Activated CD4-positive, CD25-positive, alpha-beta regulatory T cell treated with anti-CD3 and anti-CD28 coated beads, Interleukin-2, amount 50 U/mL, for 24 hours (primary cell): ENCODE measurements at places on chromosomes 1 and 21.

- ATAC-seq: no peak
Observed at GRCh38 chr21:18157406-18157805, 87.2 kb upstream of the CHODL start.

DNA sequence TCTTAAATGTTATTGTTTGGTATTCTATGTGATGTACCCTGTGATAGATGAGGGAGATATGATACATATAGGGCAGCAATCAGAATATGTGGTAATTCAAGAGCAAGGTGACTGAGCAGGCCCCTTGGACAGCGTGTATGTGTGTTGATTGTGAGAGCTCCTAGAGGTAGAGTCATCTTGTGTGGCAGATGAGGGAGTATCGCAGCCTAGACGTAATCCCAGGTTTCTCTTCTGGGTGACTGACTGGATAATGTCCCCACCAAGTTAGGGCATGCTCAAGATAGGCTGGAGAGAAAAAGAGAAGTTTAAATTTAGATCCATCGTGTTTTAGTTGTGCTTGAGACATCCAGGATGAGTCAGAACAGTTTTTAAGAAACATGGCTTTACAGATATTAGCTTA lies 185.3 kb downstream of the ZP4 start:
- ATAC-seq: no peak

- peak; percentile 34 for ATAC-seq
Observed at GRCh38 chr1:30757352-30758120, at the start of gene LAPTM5. Gene LAPTM5 (minus strand): TSS chr1:30757774. CDS start chr1:30757745, 29 bp downstream.

GRCh38 chr1:201660931-201661822 lies 122.2 kb downstream of the NAV1 start:
- ATAC-seq: no peak

- ATAC-seq: no peak
Observed at GRCh38 chr1:23875382-23875781, 7.3 kb upstream of the FUCA1 start.

GRCh38 chr1:245656189-245656717 lies 501.5 kb downstream of the KIF26B start:
- no peak for ATAC-seq

- peak; percentile 5 for ATAC-seq
Observed at GRCh38 chr21:29025328-29025713, 853 bp downstream of the USP16 start.

DNA sequence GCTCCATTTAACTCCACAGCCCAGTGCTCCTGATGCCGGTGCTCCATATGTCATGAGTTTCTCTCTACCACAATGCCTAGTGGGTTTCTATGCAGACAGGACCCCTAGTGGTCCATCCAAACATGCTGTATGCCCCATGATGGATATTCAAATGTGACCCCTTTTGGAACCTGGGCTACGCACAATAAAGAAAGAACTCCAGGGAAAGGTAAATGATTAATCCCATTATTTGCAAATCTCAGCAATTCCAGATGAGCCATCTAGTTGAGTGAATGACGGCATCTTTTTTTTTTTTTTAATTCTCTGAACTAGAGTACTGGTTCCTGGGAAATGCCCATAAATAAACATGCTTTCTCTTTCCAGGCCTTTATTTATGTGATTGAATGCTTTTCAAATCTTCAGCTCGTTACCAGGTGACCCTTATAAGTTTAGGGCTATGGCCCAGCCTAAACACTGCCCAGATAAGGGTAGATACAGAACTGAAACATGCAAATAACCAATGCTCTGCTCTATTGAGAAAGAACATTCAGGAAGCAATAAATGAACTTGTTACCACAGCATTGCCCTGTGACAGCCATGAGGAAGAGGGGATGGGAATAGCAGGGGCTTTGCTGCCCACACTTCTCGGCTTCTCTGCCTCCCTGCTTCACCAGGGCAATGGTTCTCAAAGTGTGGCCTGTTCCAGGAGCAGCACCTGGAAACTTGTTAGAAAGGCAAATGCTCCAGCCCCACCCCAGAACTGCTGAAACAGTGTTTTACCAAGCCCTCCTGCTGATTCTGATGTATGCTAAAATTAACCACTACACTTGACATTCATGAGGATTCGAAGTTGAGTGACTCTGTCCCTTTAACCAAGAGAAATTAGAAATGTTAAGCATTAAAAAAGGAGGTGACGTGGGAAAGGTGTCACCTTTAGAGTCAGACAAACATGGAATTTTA lies 151.7 kb downstream of the SEC16B start:
- ATAC-seq: no peak

- no peak for ATAC-seq
Observed at GRCh38 chr1:230120289-230120920, 53.4 kb downstream of the GALNT2 start.

- no peak for ATAC-seq
Observed at GRCh38 chr1:214349008-214349407, 68.0 kb downstream of the SMYD2 start.

DNA sequence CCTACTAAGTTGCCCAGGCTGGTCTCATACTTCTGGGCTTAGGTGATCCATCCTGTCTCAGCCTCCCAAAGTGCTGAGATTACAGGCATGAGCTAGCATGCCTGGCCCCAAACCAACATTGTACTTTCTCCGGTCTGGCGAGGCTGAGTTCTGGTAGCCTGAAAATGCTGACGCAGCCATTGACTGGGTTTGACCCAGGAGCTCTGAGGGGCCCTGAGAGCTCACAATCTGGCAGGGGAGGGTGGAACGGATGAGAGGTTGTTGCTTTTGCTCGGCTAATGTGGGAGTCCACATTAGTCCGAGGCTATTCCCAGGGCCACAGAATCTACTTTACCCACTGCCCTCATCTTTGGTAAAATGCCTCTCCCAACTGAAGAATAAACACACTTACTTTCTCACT lies 35.1 kb upstream of the PARP1 start:
- no peak for ATAC-seq

DNA sequence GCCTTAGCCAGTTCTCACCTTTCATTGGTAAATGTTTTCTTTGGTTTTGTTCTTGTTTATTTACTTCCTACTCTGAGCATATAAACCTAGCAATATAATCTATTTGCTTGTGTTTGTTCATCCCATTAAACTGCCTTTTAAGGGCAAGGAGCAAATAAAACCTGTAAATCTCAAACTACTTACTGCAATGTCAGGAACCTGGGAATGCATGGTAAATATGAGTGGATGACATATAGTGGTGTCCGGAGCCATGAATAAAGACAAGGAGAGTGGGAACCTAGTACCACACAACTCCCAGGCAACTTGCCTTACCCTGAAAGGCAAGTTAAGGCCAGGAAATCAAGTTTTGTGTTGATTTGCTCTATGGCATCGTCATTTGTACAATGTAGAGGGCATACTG lies 1133.7 kb upstream of the NCAM2 start:
- ATAC-seq: no peak

GRCh38 chr1:162310337-162310736 lies 66.3 kb downstream of the SPATA46 start:
- no peak for ATAC-seq

DNA sequence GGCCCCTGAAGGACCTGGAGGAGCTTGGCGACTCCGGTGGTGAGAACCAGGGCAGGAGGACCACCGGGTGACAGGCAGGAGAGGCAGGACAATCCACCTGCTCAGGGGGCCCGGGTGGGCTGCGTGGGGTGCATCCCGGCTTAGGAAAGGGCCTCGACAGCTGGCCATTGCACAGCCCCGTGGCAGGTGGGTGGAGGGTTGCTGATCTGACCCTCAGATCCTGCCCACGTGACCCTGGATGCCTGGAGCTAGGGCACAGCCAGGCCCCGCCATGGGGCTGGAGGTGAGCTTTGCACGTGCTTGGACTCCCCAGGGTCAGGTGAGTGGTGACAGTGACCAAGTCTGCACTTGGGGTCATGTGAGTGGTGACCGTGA lies 35.5 kb upstream of the SLC19A1 start:
- no peak for ATAC-seq

DNA sequence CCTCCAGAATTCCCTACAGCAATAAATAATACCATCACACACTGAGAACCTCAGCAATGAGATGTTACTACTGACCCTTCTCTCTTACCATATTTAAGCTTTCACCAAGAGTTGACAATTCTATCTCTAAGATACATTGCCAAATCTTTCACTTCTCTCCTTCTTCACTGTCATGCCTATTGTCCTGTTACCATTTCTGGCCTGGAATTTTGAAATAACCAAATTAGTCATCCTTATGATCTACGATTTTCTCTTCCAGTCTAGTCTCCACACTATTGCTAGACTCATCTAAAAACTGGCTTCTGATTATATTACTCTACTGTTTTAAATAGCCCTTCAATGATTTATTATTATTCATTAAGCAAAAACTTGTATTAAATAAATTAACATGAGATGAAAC lies 656.1 kb upstream of the ADGRL4 start:
- no peak for ATAC-seq

DNA sequence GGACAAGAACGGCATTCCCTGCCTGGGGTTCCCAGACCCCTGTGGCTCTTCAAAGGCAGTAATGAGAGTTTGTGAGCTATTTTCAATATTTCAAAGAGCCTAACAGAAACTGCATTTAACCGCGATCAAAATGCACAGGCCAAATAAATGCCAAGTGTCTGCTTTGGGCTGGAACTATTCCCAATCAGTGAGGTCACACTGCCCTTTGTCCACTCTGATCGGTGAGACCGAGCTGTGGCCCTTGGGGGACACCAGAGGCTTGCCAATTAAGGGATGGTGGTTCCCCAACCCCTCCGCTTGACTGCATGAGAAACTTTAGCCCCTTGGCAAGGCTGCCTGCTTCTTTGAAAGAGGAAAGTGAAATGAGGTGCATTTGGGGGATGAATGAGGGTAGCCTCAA lies 20.3 kb downstream of the CSMD2 start:
- no peak for ATAC-seq

GRCh38 chr21:29504751-29505321 lies 206.1 kb downstream of the BACH1 start:
- no peak for ATAC-seq

- no peak for ATAC-seq
Observed at GRCh38 chr1:183845681-183846080, 40.8 kb downstream of the RGL1 start.

DNA sequence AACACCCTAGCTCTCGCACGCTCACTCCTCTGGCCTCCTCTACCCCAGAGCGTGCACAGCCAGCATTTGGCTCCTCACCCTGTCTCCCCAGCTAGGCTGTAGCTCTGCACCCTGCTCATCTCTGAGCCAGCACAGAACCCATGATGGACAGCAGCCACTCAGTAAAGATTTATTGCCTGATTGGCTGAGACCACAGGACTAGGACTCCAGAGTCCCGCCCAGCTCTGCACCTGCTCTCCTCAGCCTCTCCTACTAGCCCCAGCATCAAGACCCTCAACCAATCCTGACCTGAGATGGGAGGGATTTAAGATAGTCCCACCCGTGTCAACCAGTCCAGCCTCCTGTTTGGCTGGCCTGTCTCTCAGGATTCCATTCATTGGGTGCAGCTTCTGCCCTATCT lies 9.3 kb downstream of the C1QB start:
- ATAC-seq: peak; percentile 17

DNA sequence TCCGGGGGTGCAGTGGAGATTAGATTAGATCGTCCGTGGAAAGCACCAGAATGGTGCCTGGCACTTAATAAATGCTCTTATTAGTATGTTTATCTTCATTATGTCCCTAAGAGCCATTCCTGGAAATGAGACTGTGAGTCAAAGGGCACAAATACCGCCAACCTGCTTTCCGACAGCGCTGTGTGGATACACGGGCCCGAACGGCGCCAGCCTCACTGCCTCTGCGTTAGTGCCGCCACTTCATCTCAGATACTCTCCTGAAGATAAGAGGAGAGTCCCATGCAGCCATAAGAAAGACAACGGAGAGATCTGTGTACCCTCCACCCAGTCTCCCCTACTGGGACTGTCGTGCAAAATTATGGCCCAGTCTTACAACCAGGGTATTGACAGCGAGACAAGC lies 22.0 kb downstream of the PDE9A start:
- no peak for ATAC-seq

DNA sequence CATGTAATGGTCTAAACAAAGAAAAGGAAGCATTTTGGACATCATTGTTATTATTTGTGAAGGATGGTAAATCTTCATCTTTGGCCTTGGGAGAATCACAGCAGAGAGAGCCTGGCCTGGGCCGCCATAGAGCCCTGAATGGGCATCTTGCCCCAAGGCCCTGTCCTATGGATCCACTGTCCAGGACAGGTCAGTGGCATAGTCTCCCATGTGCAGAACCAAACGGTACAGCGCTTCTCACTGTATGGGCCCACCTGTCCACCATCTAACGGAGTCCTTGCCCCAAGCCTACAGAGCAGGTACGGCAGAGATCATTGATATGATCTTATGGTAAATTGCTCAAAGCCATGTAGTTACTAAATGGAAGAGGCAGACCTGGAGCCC lies 185.7 kb downstream of the FOXD2 start:
- no peak for ATAC-seq

DNA sequence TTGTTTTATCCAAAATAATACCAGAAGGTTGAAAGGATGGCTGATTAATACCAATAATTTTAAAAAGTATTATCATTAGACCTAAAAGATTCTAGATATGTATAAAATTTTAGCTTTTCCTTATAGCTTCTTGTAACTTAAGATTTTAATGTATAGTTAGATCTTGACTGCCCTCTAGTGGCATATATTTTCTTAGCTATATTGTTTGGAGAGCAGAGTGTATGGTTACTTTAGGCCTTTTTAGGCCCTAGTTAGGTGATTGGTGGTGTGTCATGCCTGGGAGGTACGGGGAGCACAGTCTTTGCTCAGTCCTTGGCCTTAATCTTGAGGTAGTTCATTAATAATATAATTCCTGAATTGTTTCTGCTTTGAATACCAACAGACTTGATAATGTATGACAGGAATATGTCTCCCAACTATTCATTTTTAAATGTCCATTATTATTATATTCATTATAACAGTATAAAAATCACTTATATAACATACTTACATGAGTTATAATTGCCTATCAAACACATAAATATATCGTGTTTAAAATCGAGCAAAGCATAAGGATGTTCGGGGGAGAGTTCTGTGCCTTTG lies 328.4 kb downstream of the ZP4 start:
- no peak for ATAC-seq

- ATAC-seq: no peak
Observed at GRCh38 chr1:63592536-63593302, 492 bp upstream of the PGM1 start.

- no peak for ATAC-seq
Observed at GRCh38 chr1:150836129-150836773, 28.2 kb upstream of the CTSK start.

GRCh38 chr1:115220340-115221270 lies 117.4 kb downstream of the NGF start:
- no peak for ATAC-seq

- no peak for ATAC-seq
Observed at GRCh38 chr1:58566339-58566738, 10.7 kb downstream of the TACSTD2 start.

DNA sequence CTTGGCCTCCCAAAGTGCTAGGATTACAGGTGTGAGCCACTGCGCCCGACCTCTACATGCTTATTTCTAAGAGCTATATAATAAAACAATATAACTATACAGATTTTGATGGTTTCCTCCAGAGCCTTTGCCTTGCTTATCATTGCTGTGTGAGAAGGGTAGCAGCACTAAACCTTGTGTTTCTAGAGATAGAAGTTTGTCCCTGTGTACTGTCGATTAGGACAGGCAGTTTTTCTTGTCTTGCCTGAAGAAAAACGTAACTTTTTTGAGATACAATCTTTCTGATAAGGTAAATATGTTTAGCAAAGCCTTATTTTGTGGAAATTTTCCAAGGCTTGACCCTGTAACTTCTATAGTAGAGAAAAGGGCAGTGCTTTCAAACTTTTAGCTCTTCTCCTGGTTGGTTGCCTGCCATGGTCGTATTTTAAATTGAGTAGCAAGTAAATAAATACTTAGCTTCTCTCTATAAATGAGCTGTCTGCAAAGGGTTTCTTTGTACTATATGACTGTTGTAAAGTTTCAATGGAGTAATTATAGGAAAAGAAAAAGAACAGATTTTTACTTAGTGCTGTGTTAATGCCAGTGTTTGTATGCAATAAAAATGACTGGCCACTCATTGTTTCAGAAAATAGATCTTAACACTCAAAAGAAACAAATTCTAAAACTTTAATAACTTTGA lies 86.4 kb upstream of the CACYBP start:
- ATAC-seq: peak; percentile 31
